ENCODE measurements at places on chromosomes 5 and 9.

DNA sequence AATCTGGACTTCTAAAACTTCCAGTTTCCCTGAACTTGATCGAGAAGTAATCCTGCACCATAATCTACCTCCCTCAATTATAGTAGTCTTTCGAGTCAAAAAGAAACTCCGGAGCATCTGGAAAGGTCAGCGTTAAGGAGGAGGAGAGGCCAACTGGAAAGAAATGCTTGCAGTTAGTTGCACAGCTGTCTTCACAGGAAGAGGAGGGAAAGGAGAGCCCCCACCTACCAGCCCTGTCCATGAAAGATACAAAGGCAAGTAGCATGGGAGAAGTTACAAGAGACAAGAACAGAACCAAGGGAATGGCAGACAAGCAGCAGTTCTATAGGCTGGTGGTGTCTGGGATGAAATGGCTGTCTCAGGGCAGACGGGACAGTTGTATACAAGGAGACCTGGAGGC lies 170.6 kb downstream of the RAB3C start:
- no peak for DNase-seq

DNA sequence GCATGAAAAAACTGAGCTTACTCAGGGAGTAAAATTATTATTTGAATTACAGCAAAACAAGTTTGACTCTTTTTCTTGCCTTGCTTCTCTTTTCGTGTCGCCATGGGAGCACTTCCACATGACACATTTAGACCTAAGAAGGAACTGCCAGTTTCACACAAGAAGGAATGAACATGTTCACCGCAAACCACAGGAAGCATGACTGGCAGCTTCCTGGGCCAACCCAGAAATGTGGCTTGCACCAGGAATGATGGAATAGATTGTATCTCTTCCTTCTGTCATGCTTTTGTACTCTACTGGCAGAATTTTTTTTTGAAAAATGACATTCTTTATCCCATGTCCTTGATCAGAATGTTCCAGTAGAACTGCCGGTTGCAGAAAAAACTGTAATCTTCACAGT lies 32.9 kb upstream of the MAN2A1 start:
- DNase-seq: no peak

GRCh38 chr5:42620579-42621216 lies 135.9 kb upstream of the CCDC152 start:
- DNase-seq: no peak

DNA sequence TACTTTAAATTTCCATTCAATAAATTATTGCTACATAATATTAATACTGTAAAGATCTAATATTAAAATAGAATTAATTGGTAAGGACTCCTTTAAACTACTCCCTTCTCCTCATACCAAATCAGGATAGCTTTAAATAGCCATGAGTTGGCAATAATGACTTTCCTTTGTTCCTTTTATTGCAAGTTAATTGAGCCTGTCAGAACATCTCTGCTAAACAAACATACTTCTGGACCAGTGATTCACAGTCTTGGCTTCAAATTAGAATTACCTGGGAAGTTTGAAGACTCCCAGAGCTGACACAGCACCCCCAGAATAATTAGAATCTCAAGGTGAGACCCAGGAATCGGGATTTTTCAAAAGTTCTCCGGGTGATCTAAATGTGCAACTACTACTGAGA lies 18.7 kb downstream of the C5orf58 start:
- peak; percentile 1 for DNase-seq

GRCh38 chr9:76373173-76373783 lies 20.9 kb downstream of the RFK start:
- DNase-seq: no peak

GRCh38 chr5:41842777-41843176 lies 27.4 kb downstream of the OXCT1 start:
- DNase-seq: no peak

DNA sequence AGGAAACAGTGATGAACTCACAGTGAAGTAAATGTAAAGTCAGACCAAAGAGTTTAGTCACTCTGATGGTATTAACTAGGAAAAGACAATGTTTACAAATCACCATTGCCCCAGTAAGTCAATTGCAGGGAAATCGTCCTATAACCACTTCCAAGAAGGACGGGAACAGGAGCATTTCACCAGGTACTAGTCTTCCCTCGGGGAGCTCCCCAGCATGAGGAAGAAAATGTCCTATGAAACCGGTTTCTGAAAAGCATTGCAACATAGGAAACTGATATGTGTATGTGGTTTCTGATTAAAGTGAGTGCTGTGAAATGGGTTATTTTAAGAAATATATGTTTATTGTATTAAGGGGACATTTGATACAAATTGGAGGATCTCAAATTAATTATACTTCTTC lies 626.7 kb upstream of the ADAMTS16 start:
- no peak for DNase-seq

- no peak for DNase-seq
Measured at GRCh38 chr5:130992095-130992494, 173.0 kb downstream of the HINT1 start.

DNA sequence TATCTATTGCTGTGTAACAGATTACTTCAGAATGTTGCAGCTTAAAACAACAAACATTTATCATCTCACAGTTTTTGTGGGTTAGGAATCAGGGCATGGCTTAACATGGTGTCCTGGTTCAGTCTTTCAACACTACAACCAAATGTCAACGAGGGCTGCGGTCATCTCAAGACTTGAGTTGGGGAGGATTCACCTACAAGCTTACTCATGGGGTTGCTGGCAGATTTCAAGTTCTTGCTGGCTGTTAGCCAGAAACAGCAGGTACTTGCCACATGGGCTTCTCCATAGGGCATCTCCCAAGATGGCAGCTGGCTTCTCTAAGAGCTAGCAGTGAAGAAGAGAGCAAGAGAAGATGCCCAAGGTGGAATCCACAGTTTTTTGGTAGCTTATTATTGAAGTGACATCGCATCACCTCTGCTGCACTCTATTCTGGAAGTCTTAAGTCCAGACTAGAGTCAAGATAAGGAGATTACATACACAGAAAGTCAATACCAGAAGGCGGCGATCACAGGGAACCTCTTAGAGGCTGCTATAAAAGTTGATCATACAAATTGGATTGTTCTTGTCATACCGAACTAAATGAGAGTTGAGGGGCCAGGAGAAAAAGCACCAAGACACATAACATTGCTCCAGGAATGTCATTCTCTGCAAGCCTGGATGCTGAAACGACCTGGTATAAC lies 42.2 kb downstream of the C9orf153 start:
- no peak for DNase-seq

- no peak for DNase-seq
Measured at GRCh38 chr9:86763791-86764190, 183.5 kb downstream of the GAS1 start.

- no peak for DNase-seq
Measured at GRCh38 chr5:139760066-139761056, 35.2 kb upstream of the PSD2 start.

DNA sequence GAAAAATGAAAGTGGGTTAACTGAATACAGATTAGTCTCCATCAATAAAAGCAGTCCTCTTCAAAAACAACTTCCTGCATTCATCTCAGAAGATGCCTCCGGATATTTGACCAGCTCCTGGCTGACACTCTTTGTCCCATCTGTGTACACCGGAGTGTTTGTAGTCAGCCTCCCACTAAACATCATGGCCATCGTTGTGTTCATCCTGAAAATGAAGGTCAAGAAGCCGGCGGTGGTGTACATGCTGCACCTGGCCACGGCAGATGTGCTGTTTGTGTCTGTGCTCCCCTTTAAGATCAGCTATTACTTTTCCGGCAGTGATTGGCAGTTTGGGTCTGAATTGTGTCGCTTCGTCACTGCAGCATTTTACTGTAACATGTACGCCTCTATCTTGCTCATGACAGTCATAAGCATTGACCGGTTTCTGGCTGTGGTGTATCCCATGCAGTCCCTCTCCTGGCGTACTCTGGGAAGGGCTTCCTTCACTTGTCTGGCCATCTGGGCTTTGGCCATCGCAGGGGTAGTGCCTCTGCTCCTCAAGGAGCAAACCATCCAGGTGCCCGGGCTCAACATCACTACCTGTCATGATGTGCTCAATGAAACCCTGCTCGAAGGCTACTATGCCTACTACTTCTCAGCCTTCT lies 16.6 kb downstream of the F2R start:
- DNase-seq: no peak

- no peak for DNase-seq
Measured at GRCh38 chr5:1846583-1846982, 36.1 kb downstream of the IRX4 start.

DNA sequence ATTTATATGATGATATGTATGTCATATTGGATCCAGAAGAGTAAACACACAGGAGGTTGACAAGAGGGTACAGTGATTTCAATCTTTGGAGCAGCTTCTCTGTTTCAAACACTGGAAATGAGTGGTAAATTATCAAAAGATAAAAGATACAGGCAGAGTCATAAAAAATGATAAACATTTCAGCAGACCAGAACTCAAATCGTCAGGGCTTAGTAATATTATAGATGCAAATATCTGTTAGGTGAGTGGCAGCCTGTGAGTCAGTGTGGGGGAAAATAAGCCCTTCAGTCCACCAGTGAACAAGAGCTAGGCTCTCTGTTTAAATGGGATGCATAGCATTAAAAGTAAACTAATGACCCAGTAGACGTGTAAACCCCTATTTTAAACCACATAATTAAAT lies 1378.1 kb downstream of the EFNA5 start:
- DNase-seq: no peak

DNA sequence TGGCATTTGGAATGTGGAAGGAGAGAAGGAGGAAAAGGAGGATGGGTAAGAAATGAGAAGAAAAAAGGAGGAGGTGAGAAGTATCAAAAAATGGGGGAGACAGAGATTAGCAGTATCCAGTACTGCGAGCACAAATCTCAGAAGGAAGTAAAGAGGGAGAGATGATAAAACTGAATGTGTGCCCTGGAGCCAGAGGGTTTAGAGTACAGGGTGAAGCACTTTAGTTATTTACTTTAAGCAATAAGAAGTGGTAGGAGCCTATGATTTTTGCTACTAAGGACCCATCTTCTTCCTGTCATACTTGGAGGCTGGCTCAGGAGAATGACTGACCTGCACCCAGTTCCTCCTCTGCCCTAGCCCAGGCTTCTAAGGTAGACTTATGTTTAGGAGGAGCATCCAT lies 94.9 kb downstream of the ADRB2 start:
- DNase-seq: no peak

GRCh38 chr5:73214996-73215395 lies 42.0 kb downstream of the TMEM174 start:
- peak; percentile 76 for DNase-seq

DNA sequence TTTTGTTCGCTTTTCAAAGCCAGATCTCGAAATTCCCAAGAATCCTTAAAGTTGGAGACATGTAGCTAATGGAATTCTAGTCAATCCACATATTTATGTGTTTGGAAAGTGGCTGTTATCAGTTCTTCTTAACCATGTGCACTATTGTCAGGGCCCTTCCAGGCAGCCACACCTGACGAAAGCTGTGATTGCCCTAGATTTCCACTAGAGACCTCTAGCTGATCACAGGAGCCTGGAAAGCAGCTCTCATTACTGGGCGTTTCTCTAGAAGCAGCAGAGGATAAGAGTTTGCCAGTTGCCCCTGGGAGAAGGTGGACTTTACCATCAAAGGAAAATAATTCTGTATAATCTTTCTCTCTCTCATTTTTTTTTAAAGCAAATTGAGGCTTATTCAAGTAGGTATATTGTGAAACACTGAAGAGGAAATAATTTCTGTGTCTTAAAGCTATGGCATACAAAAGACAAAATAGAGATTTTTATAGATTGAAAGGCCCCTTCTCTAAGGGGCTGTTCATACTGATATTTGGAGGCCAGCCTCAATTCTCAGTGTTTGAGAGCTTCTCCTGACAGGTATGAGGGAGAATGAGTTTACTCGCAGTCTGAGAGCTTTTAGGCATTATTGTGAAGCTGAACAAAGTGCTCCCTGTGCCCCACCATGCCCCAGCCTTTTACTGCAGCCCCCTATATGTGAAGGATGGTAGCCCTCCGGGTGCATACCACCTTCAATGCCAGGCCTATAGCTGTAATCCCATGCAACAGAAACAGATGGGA lies 405.4 kb upstream of the ACTBL2 start:
- peak; percentile 23 for DNase-seq

DNA sequence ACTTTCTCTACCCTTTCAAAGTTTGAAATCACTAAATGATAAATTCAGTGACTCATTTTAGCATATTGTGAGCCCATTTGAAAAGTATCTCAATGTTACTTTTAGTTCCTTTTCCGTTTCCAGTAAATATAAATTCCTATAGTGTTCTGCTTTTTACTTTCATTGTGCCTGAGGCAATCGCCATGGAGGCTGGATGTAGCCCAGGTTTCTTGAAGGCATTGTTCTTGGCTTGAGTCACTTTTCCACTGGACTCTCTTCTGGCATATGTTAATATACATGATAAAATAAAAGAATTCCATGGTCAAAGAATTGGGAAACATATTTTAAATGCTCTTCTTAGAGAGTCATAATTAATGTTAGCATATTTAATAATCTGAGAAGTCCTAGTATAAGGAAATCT lies 327.0 kb downstream of the IZUMO3 start:
- DNase-seq: no peak

GRCh38 chr9:68897577-68898145 lies 116.3 kb downstream of the PRKACG start:
- DNase-seq: no peak

DNA sequence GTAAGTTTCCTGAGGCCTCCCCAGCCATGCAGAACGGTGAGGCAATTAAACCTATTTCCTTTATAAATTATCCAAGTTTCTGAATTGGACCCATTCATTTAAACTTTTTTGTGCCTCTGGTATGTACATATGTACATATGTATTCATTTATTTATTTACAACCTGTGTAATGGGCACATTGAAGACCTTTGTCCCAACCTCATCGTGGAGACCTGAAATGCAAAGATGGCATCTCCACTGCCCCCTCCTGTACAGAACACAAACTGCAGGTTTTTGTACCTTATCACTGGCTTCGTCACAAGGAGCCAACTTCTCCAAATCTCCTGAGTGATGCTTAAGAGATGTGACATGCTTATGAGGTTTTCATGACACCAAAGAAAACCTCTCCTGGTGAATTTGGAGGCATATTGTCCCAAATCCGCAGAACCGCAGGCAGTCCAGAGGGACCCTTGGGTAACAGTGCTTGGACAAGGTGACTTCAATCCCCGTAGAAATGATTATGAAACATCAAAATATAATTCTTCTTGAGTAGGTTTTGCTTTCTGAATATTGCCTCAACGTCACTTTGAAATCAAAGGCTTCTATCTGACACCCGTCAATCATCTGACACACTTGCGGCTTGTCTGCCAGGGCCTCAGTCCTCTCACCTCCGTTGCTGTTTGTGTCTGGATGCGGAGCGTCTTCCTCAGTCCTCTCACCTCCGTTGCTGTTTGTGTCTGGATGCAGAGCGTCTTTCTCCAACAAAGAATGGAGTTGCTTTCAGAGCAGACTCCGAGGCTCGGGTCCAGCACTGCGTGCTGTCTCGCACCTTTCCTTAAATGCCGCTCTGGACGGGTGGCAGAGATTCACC lies 135.0 kb upstream of the IRX4 start:
- DNase-seq: no peak

- no peak for DNase-seq
Measured at GRCh38 chr9:114446672-114447450, 58.4 kb downstream of the WHRN start.

Data from NCI-H1417 (cell line).